Islet precursor cell (in vitro differentiated cells): ENCODE measurements at places on chromosomes 3 and 15.

- DNase-seq = no peak
Observed at GRCh38 chr3:76656531-76657070, 383.3 kb upstream of the ROBO2 start.

GRCh38 chr3:101735833-101736232 is 11.4 kb downstream of the CEP97 start:
- no peak for DNase-seq

GRCh38 chr3:59264366-59264765 is 214.5 kb upstream of the CFAP20DC start:
- no peak for DNase-seq

GRCh38 chr3:85426121-85426520 is 467.3 kb downstream of the CADM2 start:
- no peak for DNase-seq

- DNase-seq = no peak
Observed at GRCh38 chr3:119664370-119664769, 4.0 kb upstream of the POPDC2 start.

DNA sequence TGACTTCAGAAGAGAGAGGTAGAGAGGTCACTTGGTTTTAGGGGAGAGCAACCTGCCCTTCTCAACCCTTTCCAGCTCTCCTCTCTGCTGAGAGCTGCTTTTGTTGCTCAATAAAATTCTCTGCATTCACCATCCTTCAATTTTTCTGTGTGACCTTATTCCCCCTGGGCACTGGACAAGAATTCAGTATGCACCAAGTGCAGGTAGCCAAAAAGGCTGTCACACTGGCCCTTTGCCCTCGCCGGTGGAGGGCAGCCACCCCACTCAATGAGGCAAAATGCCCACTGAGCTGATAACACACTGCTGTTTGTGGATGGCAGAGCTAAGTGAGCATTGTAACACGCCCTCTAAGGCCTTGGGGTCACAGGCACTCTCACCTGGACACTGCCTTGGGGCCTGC is 12.9 kb downstream of the PGBD4 start:
- DNase-seq = no peak

DNA sequence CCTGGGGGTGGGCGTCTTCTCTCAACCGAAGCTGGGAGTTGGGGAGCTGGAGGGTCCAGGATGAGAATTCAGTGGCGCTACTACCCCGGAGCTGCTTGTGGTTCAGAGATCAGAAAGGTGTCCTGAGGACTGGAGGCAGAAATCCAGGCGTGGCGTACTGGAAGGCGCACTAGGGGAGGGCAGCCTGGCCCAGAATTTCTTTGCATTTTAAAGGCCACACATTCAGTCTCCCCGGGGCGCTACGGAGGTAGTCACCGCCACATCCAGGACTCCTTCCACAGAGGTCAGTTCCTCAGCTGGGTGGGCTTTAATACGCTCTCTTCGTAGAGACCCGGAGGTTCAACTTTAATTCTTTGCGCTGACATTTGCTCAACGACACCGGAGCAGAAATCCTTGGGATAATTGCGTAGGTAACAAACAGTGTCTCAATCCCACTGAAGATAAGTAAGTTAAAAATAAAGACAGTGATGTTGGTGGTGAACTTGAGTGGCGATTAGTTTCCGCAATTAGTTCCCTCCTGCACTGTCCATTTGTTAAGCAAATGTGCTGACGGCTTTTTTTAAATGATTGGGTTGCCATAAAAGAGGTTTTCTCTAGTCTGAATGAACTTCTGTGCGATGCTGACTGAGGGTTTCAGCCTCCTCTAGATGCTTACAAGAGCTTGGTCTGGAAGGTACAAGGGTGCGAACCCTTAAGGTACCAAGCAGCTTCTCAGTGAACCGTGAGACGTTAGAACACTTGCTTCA is 535 bp downstream of the MCTP2 start:
- peak; percentile 77 for DNase-seq

GRCh38 chr3:5059782-5060181 is 62.3 kb upstream of the ARL8B start:
- no peak for DNase-seq

DNA sequence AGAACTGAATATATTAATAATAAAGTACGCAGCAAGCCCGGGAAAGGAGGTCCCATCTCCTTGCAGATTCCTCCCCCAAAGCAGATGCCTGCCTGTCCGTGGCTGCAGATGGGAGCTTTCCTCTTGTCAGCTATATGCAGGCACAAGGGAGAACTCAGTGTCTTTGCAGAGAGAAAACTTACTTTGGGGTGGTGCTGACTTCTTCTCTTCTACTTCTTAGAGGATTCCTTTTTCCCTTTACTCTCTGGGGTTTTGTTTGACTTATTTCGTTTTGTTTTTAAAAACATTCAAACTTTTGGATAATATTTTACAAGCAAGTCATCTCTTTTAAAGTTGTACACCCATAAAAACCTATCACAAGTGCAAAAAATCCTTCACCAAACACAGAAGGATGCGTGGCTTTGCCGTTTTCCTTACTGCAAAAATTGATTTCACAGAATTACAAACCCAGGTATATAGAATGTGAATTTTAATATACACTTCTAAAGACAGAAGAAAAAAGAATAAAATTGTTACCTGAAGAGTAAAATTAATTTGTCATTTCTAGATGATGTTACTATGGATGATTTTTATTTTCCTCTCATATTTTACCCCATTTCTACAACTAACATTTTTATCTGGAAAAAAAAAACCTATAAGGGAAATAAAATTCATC is 65.3 kb upstream of the IGF1R start:
- DNase-seq = no peak

GRCh38 chr3:181729341-181729869 is 17.7 kb downstream of the SOX2 start:
- no peak for DNase-seq

GRCh38 chr15:39096608-39097205 is 484.2 kb upstream of the THBS1 start:
- no peak for DNase-seq

DNA sequence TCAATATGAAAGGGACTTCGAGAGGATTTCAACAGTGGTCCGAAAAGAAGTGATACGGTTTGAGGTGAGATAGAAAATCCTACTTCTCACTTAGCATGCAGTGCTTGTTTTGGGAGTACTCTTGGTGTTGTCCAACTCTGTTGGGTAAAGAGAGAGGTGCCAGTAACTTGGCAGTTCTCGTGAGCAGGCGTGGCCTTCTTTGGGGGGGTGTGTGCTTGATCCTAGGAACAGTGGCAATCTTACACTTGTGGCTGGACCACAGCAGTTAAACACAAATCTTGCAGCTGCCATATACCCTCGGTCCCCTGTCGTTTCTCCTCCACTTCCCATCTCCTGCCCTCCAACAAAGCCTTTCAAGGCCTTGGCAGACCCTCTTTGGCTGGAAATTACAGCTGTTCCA is 15.2 kb upstream of the SNX22 start:
- no peak for DNase-seq

DNA sequence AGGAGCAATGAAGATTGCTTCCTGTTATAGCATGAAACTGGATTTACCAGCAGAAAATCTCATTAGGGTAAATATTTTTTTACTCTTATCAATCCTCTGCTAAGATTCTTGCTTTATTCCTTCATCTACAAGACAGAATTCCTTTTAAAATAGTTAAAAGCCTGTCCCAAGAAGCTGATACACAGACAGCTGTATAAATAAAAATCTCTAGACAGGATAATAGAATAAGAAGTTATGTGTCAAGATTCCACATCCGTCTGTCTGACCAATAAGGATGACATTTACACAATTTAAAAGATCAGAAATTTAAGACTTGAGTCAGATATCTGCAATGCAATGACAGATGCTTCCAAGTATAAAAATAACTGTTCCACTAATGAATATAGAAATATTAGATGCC is 57.6 kb downstream of the SSR3 start:
- DNase-seq = no peak

GRCh38 chr3:29406291-29406832 is 125.5 kb downstream of the RBMS3 start:
- no peak for DNase-seq

GRCh38 chr15:50825946-50826345 is 60.4 kb upstream of the SPPL2A start:
- no peak for DNase-seq

GRCh38 chr3:26825454-26825853 is 202.9 kb downstream of the LRRC3B start:
- DNase-seq = no peak

DNA sequence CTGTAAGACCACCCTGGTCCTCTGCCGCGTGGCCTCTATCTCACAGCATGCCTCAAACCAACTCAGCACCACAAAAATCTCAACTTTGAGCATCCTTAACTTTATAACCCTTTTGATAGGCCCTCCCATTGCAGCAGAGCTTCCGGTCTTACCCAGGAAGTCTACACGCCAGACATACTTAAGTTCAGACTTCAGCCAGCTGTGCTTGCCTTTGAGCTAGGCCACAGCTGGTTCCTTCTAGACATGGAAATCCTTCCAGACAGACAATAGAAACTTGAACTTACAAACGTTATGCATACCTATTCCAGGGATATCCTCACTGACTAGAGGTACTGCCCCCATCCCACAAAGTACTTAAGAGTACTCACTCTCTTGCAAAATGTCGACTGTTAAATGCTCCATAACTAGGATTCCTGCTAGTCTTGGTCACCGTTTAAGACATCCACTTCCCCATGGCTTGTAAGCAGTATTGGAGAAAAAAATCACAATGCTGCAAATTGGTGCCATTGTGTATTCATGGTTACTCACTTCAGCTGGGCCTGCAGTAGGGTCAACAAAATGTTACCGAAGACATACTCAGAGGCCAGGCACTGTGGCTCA is 183.5 kb downstream of the TBL1XR1 start:
- no peak for DNase-seq

GRCh38 chr3:178732824-178733223 is 196.6 kb downstream of the KCNMB2 start:
- DNase-seq = no peak

GRCh38 chr3:101542957-101543356 is 18.7 kb upstream of the TRMT10C start:
- no peak for DNase-seq

DNA sequence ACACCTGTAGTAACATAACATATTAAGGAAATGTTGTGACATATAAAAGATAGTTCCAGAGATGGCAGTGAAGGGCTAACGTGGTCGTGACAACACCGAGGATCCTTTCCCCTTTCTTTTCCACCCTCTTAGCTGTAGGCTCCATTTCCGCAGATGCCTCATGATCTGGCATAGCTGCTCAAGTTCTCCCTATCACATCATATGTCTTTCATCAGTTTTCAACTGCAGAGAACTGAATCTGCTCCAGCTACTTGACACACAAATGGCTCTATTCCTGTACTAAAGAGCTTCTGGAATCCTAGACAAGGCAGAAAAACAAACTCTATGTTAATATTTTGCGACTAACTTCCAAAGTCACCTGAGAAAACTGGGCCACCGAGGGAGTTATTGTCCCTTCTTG is 275.0 kb upstream of the SLCO3A1 start:
- DNase-seq = no peak

GRCh38 chr3:128236657-128237056 is 83.4 kb downstream of the EEFSEC start:
- DNase-seq = no peak

DNA sequence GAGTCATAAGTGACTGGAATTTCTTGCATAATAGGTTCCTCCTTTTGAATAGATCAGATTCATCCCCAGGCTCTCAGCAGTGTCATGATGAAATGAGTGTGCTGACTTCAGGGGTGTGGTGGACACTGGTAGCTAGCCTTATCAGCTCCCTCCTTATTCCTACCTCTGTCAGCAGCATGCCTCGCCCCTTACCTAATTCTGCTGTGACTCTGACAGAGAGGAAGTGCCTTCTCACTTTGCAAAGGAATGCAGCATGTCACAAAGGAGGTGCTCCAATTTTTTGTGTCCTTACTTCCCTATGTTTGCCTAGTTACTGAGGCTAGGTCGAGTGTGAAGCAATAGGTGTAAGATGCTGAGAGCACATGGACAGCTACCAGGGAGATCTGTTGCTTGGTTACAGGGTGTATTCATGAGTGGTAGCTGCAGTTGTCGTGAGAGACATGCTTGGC is 90.6 kb downstream of the TNFAIP8L3 start:
- DNase-seq = peak; percentile 63

DNA sequence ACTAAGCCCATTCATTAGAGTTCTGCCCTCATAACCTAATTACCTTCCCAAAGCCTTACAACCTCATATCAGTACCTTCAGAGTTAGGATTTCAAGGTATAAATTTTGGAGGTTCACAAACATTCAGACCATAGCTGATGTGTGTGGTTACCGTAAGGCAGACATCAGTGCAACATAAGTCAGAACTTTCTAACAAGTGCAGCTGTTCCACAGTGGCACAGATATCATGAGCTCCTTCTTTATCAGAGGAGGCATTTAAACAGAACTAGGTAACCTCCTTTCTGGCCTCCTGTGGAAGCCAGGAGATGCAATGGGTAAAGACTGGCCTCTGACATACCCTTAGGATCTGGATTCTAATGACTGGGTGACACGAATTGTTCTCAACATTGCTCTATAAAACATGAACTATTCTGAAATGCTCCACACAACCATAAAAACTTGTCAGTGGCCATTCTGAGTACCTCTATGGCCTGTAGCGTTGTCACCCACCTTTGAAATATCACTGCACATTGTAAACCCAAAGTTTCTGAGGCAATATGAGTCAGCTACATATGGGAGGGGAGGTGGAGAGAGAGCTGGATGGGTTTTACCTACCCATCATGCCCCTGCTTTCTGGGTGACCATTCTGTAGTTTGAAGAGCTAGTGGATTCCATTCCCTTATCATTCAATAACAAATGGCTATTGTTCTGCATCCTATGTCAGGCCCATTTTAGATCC is 546.0 kb upstream of the TBL1XR1 start:
- no peak for DNase-seq

GRCh38 chr15:27059610-27060202 is 88.7 kb downstream of the GABRG3 start:
- DNase-seq = peak; percentile 75

DNA sequence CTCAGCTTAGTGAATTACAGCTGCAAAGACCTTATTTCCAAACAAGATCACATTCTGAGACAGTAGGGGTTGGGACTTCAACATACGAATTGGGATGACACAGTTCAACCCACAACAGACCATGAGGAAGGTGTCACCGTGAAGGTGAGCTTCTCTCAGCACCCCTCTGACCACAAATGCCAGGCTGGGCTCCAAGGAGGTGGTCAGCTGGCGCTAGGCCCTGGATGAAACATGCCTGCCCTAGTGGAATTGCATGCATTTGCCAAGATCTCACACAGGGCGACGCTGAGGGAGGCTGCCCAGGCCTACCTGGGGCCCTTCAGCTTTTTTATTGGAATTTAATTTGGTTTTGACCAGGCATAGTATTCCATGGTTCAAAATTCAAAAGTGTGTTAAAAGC is 1.8 kb downstream of the CFAP100 start:
- DNase-seq = no peak

DNA sequence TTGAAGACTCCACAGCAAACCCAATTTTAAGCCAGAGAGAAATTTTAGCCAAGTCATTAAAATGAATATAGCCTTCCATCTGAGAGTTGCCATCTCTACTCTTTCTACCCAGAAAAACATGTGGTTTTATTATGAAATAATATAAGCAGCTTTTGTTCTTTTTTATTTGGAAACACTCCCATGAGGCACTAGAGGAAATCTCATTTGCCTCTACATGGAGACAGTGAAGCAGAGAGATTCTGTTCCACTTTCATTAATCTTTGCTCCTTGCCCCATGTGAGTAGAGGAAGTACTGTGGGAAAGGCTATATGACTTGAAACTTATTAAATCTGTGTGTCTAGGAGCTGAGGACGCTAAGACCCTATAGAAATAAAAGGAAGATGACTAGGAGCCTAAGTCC is 111.1 kb downstream of the P3H2 start:
- DNase-seq = no peak
